ENCODE measurements at places on chromosomes 4 and X.

- DNase-seq, result peak; percentile 79
Observed at GRCh38 chr4:67880866-67881610, 2.8 kb downstream of the TMPRSS11D start.

GRCh38 chr4:163548481-163549243 is 54.2 kb downstream of the TMA16 start:
- peak; percentile 36 for DNase-seq

DNA sequence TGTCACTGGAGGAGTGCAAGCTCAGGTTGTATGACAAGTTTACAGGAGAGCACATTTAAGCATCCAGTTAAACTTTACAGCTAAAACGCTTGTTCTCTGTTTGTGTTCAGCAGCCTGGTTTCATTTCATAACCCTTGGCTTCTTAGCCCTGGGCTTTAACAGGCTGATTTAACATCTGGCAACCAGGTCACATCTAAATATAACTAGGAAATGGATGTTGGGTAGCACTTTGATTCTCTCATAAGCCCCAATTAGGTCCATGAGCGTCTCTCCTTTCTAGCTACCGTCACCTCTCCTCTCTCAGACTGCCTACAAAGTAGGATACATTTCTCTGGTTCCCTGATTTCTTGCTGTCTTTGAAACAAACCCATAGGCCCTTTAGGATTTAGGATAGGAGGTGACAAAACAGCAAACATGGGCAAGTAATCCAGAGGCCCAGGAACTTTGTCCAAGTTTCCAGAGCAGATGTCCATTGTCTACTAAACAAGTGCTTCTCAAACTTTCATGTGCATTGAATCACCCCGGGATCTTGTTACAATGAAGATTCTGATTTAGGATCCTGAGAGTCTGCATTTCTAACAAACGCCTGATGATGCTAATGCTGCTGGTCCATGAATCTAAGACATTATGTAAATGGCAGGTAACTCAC is 22.5 kb downstream of the OTUD6A start:
- DNase-seq, result no peak

DNA sequence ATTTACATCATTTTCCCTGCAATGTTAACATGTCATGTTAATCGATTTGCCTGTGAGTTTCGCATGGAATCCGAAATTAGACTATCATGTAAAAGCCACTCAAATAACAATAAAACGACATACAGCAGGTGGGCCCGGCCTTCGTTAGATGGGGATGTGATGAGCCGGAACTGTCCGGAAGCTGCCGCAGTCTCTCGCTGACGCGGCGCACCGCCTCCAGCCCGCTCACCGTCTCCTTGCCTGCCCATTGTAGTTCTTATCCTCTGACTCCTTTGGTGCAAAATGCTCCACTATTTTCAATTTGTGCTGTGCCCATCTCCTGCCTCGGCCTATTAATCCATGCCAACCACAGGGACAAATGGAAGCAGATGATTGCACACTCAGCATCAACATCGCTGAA is 877.5 kb upstream of the TENM3 start:
- no peak for DNase-seq

DNA sequence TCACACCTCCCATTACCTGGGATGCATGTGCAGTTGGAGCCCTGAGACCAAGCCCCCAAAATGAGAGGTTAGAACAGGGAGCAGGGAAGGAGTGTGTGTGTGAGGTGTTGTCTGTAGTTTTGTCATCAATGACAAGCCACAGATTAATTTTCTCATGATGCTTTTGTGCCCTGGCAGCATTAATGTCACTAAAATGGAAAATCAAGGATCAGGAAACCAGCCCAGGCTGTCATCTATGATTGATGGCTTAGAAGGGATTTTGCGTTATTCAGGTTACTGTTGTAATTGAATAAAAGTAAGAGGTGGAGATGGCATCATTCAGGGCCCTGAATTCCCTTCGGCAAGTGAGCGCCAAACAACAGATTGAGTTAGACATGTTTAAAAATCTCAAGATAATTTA is 130.5 kb upstream of the C1QTNF7 start:
- no peak for DNase-seq

DNA sequence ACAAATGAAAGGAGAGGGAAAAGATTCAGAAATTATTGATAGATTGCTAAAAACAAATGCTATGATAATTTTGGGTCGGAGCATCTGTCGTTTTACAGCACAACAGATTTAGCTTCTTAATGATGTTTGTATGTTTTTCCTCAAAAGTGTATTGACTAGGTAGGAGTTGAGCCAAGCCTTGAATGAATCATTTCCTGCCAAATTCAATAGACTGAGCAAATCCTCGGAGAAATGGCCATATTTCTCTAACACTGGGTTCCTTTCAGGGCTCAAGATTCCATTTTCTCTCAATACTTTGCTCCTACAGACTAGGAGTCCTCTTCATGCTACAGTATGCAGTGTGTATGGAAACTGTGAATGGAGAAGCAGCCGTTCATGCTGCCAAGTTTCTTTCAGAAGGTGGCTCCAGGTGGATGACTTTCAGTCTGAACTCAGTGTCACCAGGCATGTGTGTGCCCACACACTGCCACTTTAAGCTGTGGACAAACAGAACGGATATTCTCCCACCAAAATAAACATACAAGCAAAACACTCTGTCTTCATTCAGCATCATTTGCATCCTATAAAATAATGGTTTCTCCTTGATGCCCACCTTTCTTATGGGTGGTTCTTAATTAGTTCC is 146.0 kb downstream of the TBL1X start:
- DNase-seq, result no peak

DNA sequence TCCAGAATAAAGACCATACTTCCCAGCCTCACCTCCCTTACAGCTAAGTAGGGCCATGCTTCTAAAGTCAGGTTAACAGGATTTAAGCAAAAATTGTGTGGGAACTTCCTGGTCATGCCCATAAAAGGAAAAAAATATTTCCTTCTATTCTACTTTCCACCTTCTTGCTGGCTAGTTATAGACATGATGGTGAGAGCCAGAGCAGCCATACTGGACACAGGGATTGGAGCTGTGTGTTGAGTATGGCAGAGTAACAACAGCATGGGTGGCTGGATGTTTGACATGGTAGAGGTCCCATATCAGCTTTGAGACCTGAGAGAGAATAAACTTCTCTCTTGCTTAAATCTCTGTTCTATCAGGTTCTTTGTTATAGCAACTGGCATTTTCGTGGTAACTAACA is 15.1 kb upstream of the CBR4 start:
- DNase-seq, result no peak

DNA sequence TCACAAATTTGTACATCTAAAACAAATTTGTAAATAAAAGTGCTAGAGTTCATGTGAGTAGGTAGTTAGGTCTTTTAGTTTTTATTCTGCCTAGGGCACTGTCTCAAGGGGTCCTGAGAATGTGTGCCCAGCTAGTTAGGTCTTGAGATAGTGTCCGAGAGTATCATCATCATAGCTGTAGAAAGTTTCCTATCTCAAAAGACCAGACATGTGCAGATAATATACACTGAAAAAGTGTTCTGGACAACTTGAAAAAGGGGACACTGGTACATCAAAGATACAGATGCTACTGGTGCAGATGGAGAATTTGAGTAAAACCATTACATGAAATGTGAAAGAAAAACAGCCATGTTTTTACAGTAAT is 1.8 kb upstream of the ZCCHC4 start:
- no peak for DNase-seq

- DNase-seq, result no peak
Observed at GRCh38 chrX:8632924-8633323, 99.0 kb downstream of the ANOS1 start.

DNA sequence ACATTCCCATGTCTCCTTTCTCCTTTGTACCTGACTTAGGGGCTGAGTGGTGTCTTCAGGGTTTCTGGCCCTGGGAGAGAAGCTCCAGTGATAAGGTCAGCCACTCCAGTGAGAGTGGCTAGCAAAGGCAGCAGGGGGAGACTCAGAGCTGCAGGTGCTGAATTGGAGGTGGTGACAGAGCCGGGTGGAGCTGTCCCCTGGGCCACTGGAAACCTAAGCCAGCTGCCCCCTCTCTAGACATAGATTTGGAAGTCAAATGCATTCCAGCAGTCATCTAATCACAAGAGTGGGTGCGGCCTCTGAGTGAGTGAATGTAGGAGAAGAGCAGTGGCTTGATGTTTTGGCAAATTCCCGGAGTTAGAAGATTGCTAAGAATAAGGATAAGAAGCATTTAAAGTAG is 28.5 kb downstream of the TRIM2 start:
- DNase-seq, result no peak

- no peak for DNase-seq
Observed at GRCh38 chr4:98102660-98103059, 40.6 kb downstream of the STPG2 start.

DNA sequence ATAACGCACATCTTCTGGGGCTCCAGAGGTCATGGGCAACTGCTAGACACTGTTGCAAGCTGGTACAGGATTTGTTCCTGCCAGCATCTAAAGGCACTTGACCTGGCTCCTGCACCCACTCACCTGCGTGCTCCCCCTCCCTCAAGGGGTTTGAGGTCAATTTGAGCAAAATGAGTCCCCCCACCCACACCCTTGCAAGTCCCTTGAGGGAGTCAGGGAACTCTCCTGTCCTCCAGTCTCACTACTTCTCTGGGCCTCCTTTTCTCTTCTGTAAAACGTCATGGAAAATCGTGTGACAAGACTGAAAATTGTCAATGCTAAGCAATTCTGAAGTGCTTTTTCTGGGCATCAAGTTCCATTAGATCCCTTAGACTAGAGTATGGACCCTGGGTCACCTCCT is 39.9 kb upstream of the PGK1 start:
- DNase-seq, result no peak

DNA sequence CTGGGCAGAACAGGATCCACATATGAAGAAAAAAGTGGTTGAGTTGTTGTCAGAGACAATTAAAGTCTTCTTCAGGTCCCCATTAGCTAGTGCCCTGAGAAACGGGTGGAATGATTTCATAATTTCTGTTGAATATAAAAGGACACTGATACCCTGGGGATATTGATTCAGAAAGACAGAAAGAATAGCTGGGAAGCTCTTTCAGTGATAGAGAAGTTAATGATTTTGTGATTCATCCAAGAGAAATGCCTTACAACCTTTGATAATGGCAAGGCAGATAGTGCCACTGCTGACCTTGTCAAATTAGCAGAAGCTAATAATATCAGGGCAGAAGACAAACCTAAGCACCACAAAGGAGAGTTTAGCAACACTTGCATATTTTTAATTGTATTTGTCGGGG is 37.9 kb downstream of the UNC5C start:
- no peak for DNase-seq

- no peak for DNase-seq
Observed at GRCh38 chr4:147360301-147360700, 120.6 kb upstream of the EDNRA start.

DNA sequence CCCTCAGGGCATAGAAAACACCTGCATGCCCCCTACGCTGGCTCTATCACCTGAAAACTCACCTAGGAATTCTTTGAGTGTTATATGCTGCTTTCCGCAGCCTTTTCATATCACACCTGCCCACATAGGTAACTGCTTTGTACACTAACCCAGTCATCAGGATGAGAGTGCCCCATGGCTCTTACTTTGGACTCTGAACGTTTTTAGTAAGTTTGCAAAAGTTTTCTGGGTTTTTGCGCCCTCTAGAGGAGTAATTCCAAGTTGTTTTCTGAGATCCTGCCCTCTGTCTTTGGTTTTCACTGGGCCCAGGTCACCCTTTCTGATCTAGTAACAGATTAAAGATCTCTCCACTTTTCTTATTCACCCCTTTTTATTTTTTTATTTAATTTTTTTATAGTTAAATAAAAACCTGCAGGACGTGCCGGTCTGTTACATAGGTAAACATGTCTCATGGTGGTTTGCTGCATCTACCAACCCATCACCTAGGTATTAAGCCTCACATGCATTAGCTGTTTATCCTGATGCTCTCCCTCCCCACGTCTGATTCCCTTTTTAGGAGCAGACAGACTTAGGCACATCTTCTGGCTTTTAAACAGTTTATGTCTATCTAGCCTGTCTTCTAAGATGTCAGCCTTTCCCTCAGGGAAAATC is 139.2 kb downstream of the NWD2 start:
- DNase-seq, result peak; percentile 24

DNA sequence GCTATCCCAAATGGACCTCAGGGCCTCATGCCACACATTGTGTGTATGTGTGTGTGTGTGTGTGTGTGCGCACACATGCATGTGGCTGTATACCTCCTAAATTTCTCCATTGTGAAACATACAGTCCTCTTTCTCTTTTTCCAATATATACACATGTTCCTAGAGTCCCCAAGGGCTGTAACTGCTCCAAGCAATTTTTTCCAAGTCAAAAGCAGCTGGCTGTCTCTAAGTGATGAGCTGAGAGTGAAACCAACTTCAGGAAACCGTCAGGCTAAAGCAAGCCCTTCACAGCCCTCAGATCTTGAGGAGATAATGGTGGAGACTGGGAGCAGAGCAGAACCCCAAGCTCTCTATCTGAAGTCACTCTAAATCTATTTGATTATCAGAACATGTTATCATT is 496.1 kb upstream of the DIPK2B start:
- no peak for DNase-seq

GRCh38 chr4:137531168-137531985 is 917 bp downstream of the PCDH18 start:
- no peak for DNase-seq

DNA sequence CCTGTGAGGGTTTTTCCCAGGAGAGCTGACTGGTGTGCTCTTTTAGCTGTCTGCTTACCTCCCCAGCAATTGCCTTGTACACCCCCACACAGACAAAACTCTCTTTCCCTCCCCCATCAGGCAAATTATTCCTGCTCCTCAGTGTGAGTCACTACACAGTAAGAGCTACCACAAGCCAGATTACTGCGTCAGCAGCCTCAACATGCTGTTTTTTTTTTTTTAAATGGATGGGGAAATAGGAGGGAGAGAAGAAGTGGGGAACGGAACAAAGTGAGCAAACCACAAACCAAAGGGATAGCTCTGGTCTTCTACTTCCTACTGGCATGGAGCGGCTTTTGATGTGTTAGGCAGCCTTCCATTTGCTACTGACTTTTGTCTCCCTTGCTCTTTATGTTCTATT is 107.5 kb upstream of the ACSL4 start:
- DNase-seq, result no peak

GRCh38 chr4:83894831-83895230 is 358.9 kb downstream of the GPAT3 start:
- no peak for DNase-seq

DNA sequence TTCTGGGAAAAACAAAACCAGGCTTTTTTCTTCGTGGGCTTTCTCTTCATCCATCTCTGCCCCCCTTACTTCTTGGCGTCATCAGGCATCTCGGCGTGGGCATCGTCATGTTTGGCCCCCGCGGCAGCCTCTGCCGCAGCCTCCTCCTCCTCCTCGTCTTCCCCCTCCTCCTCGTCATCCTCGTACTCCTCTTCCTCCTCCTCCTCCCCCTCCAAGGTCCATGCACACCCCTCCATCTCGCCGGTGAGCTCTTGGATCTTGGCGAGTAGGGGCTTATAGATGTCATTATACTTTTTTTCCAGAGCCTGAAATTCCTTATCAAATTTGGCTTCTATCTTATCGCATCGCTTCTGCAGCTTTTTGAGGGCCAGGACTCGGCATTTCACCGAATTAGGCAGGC is 488 bp downstream of the NAP1L5 start:
- DNase-seq, result no peak

GRCh38 chrX:150366951-150367545 is 3.9 kb downstream of the MAMLD1 start:
- DNase-seq, result no peak

GRCh38 chr4:185115827-185116232 is 27.2 kb upstream of the SLC25A4 start:
- peak; percentile 90 for DNase-seq

- DNase-seq, result no peak
Observed at GRCh38 chr4:136818811-136819330, 713.4 kb downstream of the PCDH18 start.

- DNase-seq, result no peak
Observed at GRCh38 chr4:53914313-53915016, 149.9 kb downstream of the CHIC2 start.

Data from NCI-H1694 (cell line).